ENCODE measurements at places on chromosomes 7 and 10.

DNA sequence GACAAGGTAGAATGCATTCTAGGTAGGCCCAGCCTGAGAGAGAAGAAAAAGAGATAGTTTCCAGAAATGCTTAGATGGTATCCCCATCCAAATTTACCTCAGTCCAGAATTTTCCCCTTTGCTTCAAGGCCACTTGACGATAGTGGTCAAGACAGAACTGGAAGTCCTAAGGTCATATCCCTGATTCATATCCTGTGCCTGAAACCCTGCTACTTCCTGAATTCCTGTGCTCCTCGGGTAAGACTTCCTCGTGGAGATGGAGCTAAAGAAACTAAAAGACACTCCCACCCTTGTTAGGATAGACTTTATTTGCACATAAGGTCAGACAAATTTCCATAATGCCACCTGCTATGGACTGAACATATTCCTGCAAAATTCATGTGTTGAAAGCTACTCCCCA is 175.9 kb downstream of the EVX1 start:
- DNase-seq, result no peak

- DNase-seq, result no peak
These were observed 10.8 kb downstream of the NEURL1 start for GRCh38 chr10:103504181-103504783.

- DNase-seq, result no peak
These were observed 273.1 kb downstream of the GLRX3 start for GRCh38 chr10:130409331-130409730.

GRCh38 chr7:17849504-17849903 is 90.8 kb downstream of the SNX13 start:
- no peak for DNase-seq
